CD14-positive monocyte (primary cell): ENCODE measurements at places on chromosomes 3 and 15. TPM values are rescaled to one million over a fixed set of nuclear protein-coding genes. Genes with fewer than 3 reads are reported as not detected.

GRCh38 chr15:61780278-61780980 lies 279.8 kb downstream of the VPS13C start:
- no peaks in the 10 kb centered on the region for H3K4me1 ChIP-seq
- H3K36me3 ChIP-seq = no peaks in the 10 kb centered on the region
- H3K27me3 ChIP-seq = no peaks in the 10 kb centered on the region
- H3K27ac ChIP-seq = no peak overlapping the region
- DNase-seq = no peak

- peaks cover 14% of the 10 kb centered on the region for H3K4me1 ChIP-seq
- no peak for DNase-seq
- H3K27ac ChIP-seq = peak overlapping the region; percentile 24
- no peak overlapping the region for H3K4me3 ChIP-seq
- peaks cover 22% of the 10 kb centered on the region for H3K36me3 ChIP-seq
- no peaks in the 10 kb centered on the region for H3K27me3 ChIP-seq
Observed at GRCh38 chr3:33807191-33807590, 8.8 kb downstream of the PDCD6IP start.

UBAP1L gene
- polyA plus RNA-seq = not detected

- peaks cover 3% of the 10 kb centered on the region for H3K4me1 ChIP-seq
- no peak overlapping the region for H3K27ac ChIP-seq
- H3K36me3 ChIP-seq = peaks cover 94% of the 10 kb centered on the region
- no peak for DNase-seq
- H3K27me3 ChIP-seq = no peaks in the 10 kb centered on the region
Observed at GRCh38 chr3:52544937-52545336, 8.5 kb downstream of the UQCC5 start.

DNA sequence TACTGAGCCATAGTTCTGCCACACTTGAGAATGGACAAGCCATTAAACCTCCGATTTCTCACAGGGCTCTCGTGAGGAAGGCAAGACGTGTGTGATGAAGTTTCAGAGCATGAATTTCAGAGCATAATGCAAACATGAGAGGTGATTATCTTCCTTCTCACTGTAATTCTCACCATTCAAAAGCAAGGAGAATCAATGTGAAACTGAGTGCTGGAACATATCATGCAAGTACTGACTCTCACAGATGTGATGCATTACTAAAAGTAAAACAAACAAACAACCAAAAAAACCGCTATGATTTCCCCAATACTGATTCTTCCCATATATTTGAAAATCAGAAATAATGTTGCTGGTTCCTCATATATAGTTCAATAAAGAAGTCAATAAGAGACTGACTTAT lies 23.7 kb downstream of the P3H2 start:
- no peaks in the 10 kb centered on the region for H3K27me3 ChIP-seq
- peaks cover 23% of the 10 kb centered on the region for H3K4me1 ChIP-seq
- H3K36me3 ChIP-seq = no peaks in the 10 kb centered on the region
- H3K27ac ChIP-seq = no peak overlapping the region
- H3K4me3 ChIP-seq = no peak overlapping the region
- no peak for DNase-seq

DNA sequence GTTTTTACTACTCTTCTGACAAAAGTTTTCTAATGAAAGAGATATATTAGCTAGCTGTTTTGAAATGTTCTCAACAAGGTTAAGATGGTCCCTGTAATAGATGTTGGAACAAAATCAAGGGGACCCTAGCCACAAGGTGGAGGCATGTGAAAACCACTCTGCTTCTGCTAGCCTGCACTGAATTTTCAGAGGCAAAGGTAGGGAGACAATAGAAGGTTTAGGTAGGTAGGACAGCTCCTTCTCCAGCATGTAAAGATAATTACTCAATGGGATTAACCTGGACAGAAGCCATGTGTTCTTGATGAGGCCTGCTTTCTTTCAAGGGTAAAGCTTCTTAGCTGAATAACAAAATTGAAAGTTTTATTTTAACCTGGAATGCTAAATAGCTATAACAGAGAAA lies 333.5 kb downstream of the LSAMP start:
- no peaks in the 10 kb centered on the region for H3K27me3 ChIP-seq
- no peak overlapping the region for H3K4me3 ChIP-seq
- H3K4me1 ChIP-seq = no peaks in the 10 kb centered on the region
- no peaks in the 10 kb centered on the region for H3K36me3 ChIP-seq
- DNase-seq = no peak

- no peak for DNase-seq
- H3K27ac ChIP-seq = no peak overlapping the region
- H3K4me1 ChIP-seq = peaks cover 6% of the 10 kb centered on the region
- peaks cover 13% of the 10 kb centered on the region for H3K27me3 ChIP-seq
Observed at GRCh38 chr15:88900309-88900981, 5.1 kb upstream of the HAPLN3 start.

DNA sequence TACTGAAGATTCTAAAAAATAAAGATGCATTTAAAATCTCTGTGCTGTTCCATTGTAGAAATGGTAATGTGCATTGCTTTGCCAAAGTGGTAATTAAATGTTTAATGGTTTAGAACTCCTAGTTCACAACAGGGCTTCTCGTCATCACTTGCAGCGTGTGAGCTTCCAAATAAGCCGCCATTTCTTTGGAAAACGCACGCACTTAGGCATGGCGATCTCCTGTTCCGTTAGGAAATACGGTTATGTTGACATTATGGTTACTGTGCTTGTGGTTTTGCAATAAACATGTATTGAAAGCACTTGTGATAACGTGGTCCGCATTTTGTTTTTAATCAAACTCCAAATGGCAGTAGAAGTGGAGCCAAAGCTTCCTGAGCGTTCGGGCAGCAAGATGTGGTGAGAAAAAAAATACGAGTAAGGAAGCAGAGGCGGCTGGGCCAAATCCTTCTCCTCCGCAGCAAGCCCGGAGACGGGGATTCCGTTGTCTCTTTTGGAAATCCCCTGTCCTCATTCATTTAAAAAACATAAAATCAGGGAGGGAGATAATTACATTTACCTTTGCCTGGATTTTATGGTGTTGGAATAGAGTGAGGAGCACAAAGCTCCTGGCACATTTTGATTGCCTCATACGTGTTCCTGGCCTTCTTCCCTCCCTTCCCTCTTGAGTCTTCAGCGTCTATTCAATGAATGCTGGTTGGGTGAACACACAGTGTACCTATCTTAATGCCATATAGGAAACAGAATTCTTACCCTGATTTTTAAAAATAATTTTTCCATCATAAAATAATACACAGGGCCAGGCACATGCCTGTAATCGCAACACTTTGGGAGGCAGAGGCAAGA lies 97.5 kb downstream of the SLC49A4 start:
- H3K27ac ChIP-seq = no peak overlapping the region
- peaks cover 7% of the 10 kb centered on the region for H3K4me1 ChIP-seq
- no peak overlapping the region for H3K4me3 ChIP-seq
- no peak for DNase-seq

DNA sequence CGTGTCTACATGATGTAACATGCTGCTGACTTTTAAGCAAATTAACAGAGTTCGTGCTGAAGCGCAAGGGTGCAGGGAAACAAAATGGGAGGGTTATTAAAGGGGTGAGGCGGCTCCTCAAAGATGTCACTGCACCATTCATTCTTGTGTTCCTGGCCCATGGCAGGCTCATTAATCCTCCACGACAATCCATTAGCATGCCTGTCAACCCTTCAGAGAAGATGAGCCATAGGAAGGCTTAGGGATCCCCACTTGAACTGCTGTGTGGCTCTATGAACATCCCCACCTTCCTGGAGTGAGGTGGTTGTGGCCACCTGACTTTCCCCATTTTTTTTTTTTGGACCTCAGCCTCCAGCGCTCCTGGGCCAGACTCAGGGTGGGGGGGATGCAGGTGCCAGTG lies 45.8 kb downstream of the IGF1R start:
- H3K4me1 ChIP-seq = peaks cover 7% of the 10 kb centered on the region
- DNase-seq = no peak
- no peak overlapping the region for H3K27ac ChIP-seq

TRH gene
- polyA plus RNA-seq = not detected

- H3K27me3 ChIP-seq = no peaks in the 10 kb centered on the region
- peak; percentile 41 for DNase-seq
- H3K4me1 ChIP-seq = peaks cover 19% of the 10 kb centered on the region
- no peak overlapping the region for H3K4me3 ChIP-seq
- H3K36me3 ChIP-seq = no peaks in the 10 kb centered on the region
- H3K27ac ChIP-seq = no peak overlapping the region
Observed at GRCh38 chr3:129016356-129016719, 15.2 kb downstream of the EFCC1 start.

DNA sequence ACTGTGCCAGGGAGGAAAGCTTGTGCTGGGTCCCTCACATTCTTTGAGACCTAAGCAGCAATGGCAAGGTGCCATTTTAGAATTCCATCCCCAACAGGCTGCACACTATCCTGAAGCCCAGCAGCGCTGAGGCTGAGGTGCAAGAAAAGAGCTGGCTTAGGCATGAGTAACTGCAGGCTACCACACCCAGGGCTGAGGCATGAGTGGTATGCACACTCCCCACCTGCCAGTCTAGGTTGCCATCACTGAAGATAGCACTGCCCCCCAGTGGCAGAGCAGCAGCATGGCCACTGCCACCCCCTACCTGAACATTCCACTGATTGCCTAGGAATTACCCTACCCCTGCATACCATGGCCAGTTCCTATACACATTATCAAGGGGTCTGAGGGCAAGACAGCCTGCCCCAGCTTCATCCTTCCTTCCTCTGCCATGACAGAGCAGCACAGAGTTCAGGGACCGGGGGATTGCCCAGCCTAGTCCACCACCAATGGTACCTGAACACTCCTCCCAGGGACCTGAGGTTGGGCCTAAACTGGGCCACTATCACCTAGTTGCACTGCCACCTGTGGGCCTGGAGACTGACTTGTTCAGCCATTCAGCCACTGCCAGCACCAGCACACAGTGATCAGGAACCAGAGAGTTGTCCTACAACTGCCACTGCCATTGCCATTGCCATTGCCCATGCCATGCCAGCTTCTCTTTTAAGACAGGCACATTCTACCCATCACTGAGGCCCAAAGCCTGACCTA lies 129.8 kb downstream of the SATB1 start:
- H3K27ac ChIP-seq = no peak overlapping the region
- H3K4me1 ChIP-seq = no peaks in the 10 kb centered on the region
- H3K4me3 ChIP-seq = no peak overlapping the region

DNA sequence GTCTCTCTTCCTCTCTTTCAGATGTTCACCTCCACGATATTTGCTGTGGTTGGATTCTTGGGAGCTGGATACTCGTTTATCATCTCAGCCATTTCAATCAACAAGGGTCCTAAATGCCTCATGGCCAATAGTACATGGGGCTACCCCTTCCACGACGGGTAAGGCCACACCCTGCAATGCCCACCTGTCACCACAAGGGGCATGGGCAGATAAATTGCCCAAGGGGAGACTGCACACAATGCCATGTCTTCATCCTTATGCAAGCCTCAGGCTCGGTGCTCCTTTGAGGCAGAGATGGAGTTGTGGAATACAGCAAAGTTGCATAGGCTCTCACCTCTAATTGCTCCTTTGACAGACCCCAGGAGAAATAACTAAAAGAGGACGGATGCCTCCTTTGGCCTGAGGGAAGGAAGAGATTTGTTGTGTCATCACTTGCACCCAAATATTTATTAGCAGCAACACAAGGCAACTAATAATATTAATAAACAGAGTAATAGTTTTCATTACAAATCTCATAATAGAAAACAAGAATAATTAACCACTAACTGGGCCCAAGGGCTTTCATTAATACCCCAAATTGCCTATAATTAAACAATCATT lies 13.2 kb downstream of the TM4SF4 start:
- H3K27ac ChIP-seq = no peak overlapping the region
- no peaks in the 10 kb centered on the region for H3K36me3 ChIP-seq
- H3K4me1 ChIP-seq = no peaks in the 10 kb centered on the region
- H3K4me3 ChIP-seq = no peak overlapping the region

SAMD7 gene
- not detected for polyA plus RNA-seq

GCSAM gene
- 0.10 and 0.16 TPM in 2 replicates for polyA plus RNA-seq

DNA sequence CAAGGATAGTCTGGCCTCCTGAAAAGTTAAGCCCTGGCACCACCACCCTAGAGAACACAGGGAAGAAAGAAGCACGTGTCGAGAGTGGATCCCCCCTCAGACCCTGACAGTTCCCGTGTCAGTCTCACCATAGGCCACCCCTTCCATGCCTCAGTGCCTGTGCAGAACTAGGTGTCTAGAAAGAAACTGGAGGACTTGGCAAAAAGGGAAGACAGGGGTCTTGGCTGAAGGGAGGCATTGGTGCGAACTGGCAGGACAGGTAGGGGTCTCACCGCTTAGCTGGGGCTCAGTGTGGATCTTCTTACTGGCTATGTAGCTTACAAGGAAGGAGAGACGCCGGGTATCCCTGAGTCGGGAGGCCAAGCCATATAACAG lies 518 bp downstream of the QARS1 start:
- no peaks in the 10 kb centered on the region for H3K27me3 ChIP-seq
- DNase-seq = no peak
- peaks cover 47% of the 10 kb centered on the region for H3K36me3 ChIP-seq
- peaks cover 14% of the 10 kb centered on the region for H3K4me1 ChIP-seq
- peak overlapping the region; percentile 58 for H3K27ac ChIP-seq
- H3K4me3 ChIP-seq = peak overlapping the region; percentile 84

GRCh38 chr15:37695719-37696118 lies 238.7 kb upstream of the TMCO5A start:
- H3K4me3 ChIP-seq = no peak overlapping the region
- no peak overlapping the region for H3K27ac ChIP-seq
- H3K4me1 ChIP-seq = no peaks in the 10 kb centered on the region
- no peaks in the 10 kb centered on the region for H3K27me3 ChIP-seq

DNA sequence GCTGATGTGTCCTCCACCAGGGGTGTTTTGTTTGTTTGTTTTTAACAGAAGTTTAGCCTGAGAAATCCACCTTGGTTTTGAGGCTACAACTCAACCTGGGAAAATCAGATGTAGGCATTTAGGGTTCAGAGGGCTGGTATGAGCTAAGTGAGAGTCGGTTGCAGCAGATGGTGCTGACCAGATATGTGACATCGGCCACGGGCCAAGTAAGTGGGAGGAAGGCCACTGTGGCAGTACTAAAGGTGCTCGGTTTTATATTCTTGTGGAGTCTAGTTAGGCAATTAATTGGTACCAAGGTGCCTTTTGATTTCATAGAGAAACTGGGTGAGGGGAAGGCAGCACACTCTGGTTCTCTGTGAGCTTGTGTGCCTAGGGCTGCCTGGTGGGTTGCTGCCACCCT lies 10.5 kb downstream of the MTMR14 start:
- no peaks in the 10 kb centered on the region for H3K27me3 ChIP-seq
- no peak overlapping the region for H3K4me3 ChIP-seq
- H3K4me1 ChIP-seq = no peaks in the 10 kb centered on the region
- no peak overlapping the region for H3K27ac ChIP-seq
- DNase-seq = no peak
- H3K36me3 ChIP-seq = peaks cover 92% of the 10 kb centered on the region

- H3K4me1 ChIP-seq = no peaks in the 10 kb centered on the region
- no peak overlapping the region for H3K27ac ChIP-seq
- no peak for DNase-seq
- H3K27me3 ChIP-seq = no peaks in the 10 kb centered on the region
Observed at GRCh38 chr15:33985287-33985686, 17.0 kb downstream of the CHRM5 start.

LIPH gene
- not detected for polyA plus RNA-seq
